ENCODE measurements at places on chromosomes 12 and 14.

DNA sequence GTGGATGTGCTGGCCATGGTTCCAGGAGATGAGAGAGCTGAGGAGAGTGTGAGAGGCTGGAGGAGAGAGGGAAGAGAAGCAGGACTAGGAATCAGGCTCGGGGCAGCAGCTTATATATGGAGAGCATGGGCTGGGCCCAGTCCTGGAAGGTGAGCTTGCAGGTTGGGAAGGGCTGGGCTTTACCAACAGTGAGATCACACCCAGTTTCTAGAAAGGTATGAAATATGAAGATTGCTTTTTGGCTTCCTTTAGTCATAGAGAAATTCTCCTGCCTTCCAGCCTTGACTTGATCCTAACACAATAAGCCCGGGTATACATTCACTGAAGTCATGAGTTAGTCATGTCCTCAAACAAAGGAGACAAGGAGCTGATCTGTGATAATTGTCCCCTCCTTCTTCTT lies at the start of gene KRT6A:
TSS of gene KRT6A (minus strand) at position 86 of the 400 bp plus-strand sequence. CDS start at position 17, 69 bp downstream.
- no peak for DNase-seq

GRCh38 chr14:36748610-36749213 lies 87.1 kb downstream of the PAX9 start:
- no peak for DNase-seq

GRCh38 chr14:74754899-74755298 lies 8.2 kb upstream of the YLPM1 start:
- peak; percentile 14 for DNase-seq

DNA sequence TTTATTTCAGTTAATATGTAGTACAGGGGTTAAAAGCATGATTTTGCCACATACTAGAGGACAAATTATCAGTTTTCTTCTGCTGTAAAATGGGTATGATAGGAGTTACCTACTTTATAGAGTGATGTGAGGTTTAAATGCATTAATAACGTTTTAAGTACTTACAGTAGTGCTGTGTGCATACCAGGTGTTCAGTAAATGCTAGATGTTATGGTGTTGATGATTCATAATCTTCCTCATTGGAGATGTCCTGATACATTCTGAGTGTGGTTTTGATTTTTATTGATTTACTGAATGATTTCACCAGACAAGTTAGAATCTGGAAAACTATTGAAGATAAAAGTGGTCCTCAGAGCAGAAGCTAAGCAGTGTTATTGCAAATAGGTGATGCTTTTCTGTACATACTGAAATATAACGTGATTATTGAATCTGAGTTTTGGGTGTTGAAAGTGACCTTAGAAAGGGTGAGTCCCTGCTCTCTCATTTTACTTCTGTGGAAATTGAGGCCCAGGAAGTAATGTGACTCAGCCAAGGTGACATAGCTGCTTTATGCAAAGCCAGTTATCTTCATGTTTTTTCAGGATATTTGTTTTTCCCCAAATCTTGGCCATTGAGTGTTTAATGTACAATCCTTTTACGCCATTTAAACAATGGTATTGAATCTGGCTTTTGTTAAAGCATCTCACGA lies 54.7 kb downstream of the VRK1 start:
- DNase-seq, result no peak

DNA sequence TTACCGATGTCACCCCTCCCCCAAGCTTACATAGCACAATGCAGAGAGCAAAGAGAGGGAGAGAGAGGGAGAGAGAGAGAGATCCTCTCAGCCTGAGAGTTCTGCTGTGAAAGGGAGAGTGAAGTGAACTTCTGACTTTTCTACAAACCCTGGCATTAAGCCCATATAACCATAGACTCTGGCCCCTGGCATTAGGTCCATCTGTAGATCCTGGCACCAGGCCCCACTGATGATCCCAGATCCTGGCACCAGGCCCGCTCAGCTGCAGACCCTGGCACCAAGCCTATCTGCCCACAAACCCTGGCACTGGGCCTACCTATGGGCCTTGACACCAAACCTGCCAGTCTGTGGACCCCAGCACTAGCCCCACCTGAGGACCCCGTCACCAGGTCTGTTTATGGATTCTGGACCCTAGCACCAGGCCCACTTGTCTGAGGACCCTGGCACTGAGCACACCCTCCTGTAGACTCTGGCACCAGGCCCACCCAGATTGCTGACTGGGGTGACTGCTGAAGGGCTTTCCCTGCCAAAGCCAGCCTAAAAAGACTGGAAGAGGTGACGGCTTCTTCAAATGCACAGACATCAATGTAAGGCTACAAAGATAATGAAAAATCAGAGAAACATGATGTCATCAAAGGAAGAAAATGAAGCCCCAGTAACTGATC lies 14.5 kb upstream of the KRT83 start:
- no peak for DNase-seq

- DNase-seq, result no peak
Measured at GRCh38 chr12:96878704-96879103, 28.4 kb upstream of the NEDD1 start.

DNA sequence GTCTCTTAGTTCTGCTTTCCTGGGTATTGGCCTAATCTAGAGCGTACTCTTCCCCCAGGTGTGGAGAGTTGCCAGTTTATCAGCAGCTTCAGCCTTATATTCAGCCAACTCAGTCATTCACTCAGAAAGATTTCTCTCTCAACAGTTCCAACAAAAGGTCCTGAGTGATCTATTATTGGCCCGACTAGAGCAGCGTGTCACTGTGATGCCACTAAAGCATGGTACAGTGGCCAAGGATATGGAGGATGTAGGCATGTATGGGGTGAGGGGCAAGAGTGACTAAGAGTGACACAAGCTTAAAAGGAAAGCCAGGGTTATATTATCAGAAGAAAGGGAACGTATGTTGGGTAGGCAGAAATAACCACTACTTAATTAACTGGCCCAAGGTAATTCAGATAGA lies 4.8 kb downstream of the NOPCHAP1 start:
- no peak for DNase-seq

GRCh38 chr12:104467346-104467837 lies 10.6 kb downstream of the CHST11 start:
- no peak for DNase-seq

DNA sequence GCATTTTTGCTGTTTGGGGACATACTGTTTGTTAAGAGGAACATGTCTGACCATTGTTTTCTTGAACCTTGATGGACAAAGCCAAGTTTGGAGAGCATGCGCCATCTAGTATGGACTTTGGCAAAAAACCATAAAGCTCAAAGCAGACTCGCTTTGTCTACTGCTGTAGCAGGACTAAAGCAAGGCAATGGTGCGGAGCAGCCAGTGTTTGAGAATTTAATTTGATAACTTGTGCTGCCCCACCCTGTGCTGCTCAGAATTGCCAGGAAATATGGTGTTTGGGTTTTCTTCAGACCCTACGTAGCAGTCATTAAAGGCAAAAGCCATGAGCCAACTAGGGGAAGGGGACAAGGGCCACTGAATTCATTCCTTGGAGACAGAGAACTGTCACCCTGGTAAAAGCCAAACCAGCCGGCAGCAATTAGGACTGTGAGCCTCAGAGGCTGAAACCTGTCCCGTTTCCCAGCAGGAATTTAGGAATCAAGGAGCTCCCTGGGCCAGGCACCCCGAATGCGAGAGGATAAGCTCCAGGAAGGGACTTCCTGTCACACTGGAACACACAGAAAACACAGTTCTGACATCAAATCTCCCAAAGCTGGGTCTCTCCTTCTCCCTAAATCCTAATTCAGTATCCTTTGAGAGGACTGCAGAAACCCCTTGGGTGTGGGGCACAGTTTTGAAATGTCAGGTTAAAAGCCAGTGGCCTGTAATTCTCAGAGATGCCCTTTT lies 1.1 kb downstream of the AVIL start:
- no peak for DNase-seq

DNA sequence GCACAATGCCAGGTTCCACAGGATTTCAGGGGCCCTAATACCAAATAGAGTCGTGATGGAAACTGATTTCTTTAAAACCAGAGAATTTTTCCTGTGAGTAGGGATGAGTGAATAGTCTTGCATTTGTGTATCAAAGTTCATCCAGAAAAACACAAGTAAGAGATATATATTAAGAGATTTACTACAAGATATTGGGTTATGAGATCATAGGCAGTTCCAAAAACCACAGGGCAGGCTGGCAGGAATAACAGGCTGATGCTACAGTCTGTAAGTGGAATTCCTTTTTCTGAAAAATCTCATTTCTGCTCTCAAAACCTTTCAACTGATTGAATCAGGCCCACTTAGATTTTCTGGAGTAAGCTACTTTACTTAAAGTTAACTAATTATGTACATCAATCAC lies 1756.2 kb upstream of the SEL1L start:
- no peak for DNase-seq

DNA sequence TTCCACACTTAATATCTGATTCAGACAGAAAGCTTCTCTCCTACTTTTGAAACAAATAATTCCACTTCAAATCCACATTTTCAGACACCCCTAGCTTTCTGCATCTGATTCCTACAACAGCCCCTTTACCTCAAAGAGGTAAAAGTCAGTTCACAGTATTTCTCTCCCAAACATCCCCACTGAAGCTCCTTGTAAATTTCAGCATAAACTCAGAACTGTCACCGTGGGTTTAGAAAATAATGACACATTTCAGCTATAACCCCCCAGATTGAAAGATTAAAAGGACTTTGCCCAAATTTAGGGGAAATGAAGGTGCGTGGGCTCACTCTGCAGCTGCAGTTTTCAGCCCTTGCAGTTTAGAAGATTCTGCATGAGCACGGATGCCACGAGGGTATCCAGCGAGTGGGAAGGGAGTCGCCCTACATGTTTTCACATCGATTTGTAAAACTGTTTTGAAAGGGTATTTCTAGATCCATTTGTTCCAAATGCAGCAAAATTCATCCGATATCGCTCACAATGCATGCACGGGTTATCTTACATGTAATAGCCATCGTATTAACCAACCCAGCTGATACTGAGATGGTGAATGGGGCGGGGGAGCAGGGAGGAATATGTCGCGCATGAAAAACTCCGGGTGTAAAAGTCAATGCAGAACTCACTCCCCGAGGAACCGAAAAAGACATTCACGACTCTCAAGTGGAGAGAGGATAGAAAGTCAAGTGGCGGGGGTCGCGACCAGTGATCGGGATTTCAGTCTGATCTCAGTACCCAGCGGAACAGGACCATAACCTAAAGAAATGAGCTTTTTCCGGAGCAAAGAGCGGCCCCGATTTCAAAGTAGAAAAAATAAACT lies 5.0 kb upstream of the CCND2 start:
- DNase-seq, result no peak

GRCh38 chr12:110528277-110528839 lies 26.2 kb downstream of the RAD9B start:
- DNase-seq, result no peak

GRCh38 chr12:56104815-56105608 lies 653 bp downstream of the PA2G4 start:
- DNase-seq, result peak; percentile 27

DNA sequence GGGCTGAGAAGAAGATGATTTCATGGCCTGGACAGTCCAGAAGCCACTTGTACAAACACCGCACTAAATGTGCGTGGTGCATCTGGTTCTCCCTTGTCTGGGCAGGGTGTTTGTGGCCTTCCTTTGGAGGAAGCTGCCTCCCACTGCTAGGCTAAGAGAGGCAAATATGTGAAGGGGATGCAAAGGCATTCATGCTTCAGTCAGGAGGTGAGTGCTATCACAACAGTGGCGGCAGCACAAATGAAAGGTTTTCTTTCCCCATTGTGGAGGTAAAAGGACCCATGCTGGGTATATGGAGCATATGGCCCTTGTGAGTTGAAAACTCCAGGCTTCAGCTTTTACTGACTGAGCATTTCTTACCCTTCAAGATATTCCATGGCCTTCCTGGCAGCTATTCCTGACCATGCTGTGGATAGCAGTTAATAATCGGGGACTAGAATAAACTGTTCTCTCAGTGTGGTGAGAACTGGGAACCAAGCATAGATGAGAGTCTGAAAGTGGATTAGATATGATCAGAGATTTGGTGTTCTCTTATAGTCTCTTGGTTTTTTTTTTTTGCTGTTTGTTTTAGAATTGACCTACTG lies 69.9 kb downstream of the MYRFL start:
- no peak for DNase-seq

- no peak for DNase-seq
Measured at GRCh38 chr14:59997449-59997848, 77.5 kb downstream of the LRRC9 start.

DNA sequence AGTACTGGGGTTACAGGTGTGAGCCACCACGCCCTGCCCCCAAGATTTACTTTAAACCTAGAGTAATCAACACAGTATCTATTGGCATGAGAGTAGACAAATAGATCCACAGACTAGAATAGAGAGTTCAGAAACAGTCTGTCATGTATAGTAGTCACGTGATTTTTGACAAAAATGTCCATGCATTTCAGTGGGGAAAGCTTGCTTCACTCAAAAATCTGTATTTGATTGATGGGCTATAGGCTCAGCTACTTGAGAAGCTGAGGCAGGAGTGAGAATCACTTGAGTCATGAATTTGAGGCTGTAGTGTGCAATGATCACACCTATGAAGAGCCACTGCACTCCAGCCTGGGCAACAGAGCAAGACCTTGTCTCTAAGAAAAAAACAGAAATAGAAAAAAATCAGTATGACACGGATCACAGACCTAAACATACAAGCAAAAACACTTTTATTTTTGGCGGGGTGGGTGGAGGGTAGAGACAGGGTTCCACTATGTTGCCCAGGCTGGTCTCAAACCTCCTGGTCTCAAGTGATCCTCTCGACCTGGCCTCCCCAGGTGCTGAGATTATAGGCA lies 7.6 kb upstream of the ORAI1 start:
- DNase-seq, result no peak

DNA sequence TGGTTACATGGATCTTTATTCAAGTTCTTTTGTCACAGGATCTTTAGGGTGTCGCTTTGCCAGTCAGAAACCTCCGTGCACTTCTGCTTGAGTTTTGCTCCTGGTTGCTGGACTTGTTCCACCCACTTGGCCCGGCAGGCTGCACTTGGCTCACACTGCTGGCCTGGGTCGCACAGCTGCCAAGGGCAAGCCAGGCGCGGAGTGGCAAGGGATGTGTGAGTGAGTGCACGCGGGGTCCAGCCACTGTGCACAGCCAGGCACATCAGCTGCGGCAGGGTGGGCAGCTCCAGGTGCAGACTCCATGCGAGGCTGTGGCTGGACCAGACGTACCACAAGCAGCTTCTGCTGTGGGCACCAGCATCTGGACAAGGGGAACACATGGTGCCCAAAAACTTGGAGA lies 76.6 kb downstream of the DERA start:
- no peak for DNase-seq

- no peak for DNase-seq
Measured at GRCh38 chr14:76752744-76753143, 8.5 kb upstream of the VASH1 start.

GRCh38 chr14:96178461-96179321 lies 25.9 kb upstream of the BDKRB2 start:
- DNase-seq, result no peak

- no peak for DNase-seq
Measured at GRCh38 chr12:3841783-3842182, 31.4 kb downstream of the PARP11 start.

DNA sequence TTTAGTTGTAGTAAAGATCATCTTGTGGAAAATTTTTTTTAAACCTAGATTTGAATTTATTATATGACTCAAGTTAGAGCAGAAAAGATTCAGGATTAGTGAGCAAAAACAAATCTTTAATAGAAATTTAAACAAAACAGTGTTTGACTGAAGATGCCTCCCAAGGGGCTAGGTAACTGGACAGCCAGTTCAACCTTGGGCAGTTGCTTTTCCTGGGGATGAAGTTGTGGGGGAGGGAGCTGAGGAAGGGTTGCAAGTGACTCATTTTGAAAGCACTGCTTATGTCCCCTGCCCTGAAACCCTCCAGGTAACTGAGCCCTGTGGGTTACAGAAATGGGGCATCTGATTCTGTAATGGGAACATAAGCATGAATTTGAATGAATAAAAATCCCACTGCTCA lies 13.1 kb downstream of the CFAP54 start:
- peak; percentile 43 for DNase-seq

GRCh38 chr12:131673888-131674257 lies 37.0 kb upstream of the SFSWAP start:
- peak; percentile 65 for DNase-seq
